ENCODE measurements at places on chromosomes 3 and 15.

DNA sequence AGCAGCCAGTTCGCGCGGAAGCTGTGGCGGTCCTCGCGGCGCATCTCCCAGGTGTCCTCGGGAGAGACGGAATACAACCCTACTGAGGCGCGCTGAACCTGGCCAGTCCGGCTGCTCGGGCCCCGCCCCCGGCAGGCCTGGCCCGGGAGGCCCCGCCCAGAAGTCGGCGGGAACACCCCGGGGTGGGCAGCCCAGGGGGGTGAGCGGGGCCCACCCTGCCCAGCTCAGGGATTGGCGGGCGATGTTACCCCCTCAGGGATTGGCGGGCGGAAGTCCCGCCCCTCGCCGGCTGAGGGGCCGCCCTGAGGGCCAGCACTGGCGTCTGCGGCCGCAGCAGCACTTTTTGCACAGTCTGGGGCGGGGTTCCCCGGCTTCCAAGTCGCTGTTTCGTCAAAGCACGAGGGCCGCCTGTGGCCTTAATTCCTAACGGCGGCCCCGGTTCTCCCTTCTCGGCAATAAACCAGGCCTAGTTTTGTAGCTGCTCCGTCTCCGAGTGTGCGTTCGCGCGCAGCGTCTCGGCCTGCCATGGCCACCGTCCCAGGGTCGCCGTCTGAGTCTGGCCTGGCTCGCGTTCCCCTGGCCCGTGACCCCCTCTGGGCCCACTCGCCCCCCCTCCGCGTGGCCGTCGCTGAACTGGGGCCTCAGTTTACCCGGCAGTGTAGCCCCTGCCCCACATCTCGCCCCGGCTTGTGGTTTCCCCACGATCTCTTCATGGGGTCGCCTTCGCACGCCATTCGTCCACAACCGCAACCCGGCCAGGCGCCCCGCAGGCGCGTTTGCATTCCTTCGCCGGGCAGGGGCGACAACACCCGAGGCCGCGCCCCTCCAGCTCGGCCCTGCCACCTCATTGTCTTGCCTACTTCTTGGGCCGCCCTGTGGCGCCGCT, 30.0 kb downstream of the NBEAL2 start:
- DNase-seq: peak; percentile 98

GRCh38 chr15:69530991-69531664, 78.5 kb downstream of the RPLP1 start:
- no peak for DNase-seq

- peak; percentile 90 for DNase-seq
Measured at GRCh38 chr15:31391687-31392671, 65.3 kb downstream of the KLF13 start.

DNA sequence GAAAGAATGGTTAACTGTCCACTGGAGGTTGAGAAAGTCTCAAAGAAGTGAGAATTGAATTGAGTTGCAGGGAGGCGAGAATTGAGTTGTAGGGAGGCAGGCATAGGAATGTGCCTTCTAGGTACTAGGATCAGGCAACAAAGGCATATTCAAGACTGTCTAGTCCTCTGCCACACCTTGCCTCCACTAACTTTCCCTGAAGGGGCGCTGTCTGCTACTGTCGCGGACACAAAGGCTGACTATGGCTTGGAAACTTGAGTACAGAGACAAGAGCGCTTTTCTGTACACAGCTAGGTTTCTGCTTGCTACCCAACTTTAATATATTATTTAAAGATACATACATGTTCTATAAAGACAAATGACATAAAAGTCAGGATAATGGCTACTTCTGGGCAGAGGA, 10.4 kb upstream of the FBXL22 start:
- DNase-seq: no peak

- no peak for DNase-seq
Measured at GRCh38 chr3:168653255-168653654, 557.5 kb upstream of the GOLIM4 start.

Data from GM20000 (cell line).